ENCODE measurements at places on chromosomes 13 and 19.
A peak's percentile ranks its signal among the peaks of the same experiment; 100 is the strongest.

DNA sequence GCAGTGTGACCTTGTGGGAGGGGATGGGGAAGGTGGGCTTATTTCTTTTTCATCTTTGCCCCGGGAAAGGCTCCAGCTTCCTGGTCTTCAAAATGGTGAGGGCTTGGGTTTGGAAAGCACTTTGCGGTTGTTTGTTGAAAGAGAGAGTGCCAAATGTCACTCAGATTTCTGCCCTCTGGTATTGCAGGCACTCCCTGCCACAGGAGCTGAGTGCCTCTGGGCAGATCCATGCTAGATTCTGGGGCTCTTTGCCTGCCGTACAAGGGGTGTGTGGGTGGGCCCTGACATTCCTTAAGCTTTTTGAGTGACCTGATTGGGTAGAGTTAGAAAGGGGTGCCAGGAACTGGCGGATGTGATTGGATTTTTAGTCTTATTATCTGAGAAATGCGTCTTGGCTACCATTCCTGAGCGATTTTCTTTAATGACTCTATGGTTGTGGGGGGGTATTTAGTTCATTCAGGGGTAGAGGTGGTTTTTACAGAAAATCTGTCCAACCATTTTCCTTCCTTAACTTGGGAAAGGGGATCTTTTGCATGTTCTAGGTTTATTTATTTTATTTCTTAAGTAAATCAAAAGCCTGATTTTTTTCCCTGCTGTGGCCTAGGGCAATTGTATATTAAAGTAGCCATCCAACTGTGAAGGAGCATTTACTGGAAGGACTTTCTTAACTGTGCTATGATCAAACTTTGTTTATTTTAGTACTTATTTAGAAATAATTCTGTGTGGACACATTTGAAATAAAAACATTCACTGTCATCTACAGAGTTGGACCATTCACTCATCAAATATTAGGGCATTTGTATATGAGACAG is 3.2 kb downstream of the ARHGAP35 start:
- peak; percentile 18 for DNase-seq

GRCh38 chr19:18173572-18174288 is at the start of gene IFI30:
IFI30 (plus strand) TSS chr19:18173813; CDS start chr19:18173842, 29 bp downstream.
- peak; percentile 15 for DNase-seq

GRCh38 chr13:40059540-40060232 is 404.2 kb downstream of the COG6 start:
- no peak for DNase-seq

DNA sequence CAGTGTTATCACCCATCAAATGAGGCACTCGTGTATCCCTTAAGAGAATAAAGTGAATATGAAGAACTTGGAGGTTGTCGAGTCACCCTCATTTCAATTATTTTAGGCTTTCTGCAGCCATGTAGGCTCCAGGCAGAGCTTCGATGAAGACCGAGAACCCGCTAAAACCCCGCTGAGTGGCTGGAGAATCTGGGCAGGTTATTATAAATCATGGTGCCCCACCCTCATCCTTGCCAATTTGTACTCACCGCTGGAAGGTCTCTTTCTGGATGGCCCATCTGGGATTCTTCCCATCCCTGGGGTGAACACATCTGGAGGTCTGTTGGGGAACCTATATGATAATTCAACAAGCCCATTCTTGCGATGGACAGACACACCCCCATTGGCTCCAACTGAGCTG is 190.8 kb downstream of the ZNF536 start:
- DNase-seq, result no peak

- no peak for DNase-seq
Measured at GRCh38 chr19:38974624-38975213, 823 bp downstream of the FBXO17 start.

DNA sequence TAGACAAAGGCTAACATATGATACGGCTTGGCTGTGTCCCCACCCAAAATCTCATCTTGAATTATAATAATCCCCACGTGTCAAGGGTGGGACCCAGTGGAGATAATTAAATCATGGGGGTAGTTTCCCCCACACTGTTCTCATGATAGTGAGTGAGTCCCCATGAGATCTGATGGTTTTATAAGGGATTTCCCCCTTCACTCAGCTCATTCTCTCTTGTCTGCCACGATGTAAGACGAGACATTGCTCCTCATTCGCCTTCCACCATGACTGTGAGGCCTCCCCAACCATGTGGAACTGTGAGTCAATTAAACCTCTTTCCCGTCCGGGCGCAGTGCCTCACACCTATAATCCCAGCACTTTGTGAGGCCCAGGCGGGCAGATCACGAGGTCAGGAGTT is 143.5 kb downstream of the RXFP2 start:
- DNase-seq, result no peak

DNA sequence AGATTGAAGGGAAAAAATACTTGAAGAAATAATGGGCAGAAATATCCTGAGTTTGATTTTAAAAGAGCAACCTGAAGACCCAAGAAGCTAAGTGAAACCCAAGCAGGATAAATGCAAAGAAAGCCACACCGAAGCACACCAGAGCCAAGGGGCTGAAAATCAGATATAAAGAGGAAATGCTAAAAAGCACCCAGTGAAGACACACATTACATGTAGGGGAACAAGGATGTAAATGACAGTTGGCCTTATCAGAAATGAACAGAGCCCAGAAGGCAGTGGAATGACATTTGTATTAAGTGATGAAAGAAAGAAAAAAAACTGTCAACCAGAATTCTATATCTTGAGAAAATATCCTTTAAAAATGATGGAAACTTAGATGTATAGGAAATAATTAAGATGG is 139.1 kb downstream of the SLC7A1 start:
- DNase-seq, result no peak

- no peak for DNase-seq
Measured at GRCh38 chr13:20136781-20137703, 23.8 kb downstream of the GJA3 start.

- no peak for DNase-seq
Measured at GRCh38 chr13:109971456-109972090, 185.2 kb upstream of the IRS2 start.

- DNase-seq, result no peak
Measured at GRCh38 chr13:64154514-64154913, 2738.9 kb upstream of the PCDH20 start.
